ENCODE measurements at places on chromosomes 16 and 17.

GRCh38 chr17:17781591-17782496, 54.9 kb downstream of the SREBF1 start:
- DNase-seq = peak; percentile 48

- no peak for DNase-seq
Observed at GRCh38 chr17:31321966-31322365, 544 bp upstream of the EVI2A start.

DNA sequence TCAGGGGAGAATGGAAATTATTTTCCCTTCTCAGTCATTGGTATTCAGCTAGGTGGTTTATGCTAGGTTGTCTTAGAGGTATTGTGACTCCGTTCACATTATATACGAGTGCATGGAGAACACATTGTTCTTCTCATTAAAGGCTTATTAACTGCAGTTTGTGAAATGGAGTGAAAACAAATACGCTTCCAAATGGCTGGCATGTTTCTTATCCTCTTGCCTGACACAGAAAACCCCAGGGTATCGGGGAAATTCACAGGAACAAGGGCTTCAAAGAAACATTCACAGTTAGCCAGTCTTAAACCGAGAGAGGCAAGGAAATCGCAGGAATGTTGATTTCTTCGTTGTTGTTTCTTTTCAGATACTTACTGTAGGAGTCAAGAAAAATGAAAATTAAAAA, 1047.9 kb upstream of the RBFOX1 start:
- no peak for DNase-seq

GRCh38 chr17:83131401-83132011, 52.1 kb downstream of the METRNL start:
- no peak for DNase-seq

DNA sequence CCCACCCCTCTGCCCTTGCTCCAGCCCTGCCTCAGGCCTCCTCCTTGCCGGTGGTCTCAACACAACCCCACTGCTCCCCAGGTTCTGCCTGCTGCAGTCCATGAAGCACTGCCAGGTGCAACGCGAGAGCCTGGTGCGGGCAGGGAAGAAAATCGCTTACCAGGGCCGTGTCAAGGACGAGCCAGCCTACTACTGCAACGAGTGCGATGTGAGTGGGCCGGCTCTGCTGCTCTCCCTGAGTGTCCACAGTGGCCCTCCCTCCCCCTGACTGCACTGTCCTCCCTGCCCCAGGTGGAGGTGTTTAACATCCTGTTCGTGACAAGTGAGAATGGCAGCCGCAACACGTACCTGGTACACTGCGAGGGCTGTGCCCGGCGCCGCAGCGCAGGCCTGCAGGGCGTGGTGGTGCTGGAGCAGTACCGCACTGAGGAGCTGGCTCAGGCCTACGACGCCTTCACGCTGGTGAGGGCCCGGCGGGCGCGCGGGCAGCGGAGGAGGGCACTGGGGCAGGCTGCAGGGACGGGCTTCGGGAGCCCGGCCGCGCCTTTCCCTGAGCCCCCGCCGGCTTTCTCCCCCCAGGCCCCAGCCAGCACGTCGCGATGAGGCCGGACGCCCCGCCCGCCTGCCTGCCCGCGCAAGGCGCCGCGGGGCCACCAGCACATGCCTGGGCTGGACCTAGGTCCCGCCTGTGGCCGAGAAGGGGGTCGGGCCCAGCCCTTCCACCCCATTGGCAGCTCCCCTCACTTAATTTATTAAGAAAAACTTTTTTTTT, 1.8 kb upstream of the TMEM88 start:
- no peak for DNase-seq

DNA sequence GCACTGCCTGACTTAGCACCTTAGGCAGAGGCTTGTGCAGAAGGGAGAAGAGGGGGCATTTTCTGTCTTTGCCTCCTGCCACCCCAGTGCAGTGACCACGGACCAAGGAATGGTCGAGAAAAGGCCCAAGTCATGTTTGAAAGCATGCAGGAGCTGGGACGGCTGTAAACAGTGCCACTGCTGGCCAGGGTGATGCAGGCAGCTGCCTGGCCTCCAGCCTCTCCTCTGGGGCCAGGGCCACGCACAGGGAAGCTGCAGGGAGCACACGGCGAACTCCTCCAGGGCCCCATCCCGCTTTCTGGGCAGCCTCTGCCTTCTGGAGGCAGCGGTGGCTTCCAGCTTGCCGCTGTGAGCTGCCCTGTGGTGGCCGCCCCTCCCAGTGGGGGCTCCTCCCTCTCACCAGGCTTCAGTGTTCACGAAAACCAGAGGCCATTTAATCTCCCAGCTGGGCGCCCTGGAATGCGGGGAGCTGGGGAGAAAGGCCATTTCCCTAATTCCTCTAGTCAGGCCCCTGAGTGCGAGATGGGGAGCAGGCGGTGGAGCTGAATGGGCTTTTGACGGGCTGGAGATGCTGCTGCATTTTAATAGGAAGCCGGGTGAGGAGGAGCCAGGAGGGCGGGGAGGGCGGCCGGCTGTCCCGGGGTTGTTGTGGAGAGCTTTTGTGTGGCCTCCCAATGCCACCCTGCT, 28.7 kb upstream of the DNAI2 start:
- no peak for DNase-seq

GRCh38 chr16:66503612-66504011, 46.3 kb downstream of the TK2 start:
- DNase-seq = no peak
